ENCODE measurements at places on chromosomes 1 and 21.

- DNase-seq = no peak
Measured at GRCh38 chr1:160149716-160150115, 1.7 kb upstream of the ATP1A4 start.

- no peak for DNase-seq
Measured at GRCh38 chr1:51624855-51625254, 8.0 kb downstream of the OSBPL9 start.

DNA sequence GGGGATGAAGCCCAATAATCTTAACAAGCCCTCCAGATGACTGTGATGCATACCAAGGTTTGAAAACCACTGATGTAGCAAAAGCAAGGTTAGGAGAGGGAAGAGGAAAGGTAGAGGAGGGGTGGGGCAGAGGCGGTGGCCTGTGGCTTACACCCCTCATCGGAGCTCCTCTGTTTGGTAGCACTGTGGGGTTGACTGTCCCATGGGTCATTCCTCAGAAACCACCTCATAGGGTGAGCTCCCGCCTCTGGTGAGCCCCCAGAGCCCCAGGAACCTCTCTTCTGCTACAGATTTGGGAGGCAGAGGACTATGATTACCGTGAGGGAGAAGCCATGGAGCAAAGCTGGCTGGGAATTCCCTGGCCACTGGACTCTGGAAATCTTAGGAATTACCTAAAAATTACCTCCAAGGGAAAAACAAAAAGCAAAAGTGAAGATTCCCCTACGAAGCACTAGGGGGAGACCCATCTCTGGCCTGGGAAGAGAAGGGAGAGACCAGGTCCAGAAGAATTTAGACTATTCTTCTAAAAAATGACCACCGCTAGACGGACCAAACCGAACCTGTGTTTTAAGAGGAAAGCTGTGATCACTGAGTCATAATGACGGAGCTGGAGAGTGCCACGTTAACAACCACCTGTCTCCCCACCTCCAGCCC lies 1.5 kb upstream of the RASSF5 start:
- DNase-seq = no peak

GRCh38 chr1:221886743-221887414 lies 145.0 kb upstream of the DUSP10 start:
- DNase-seq = no peak

- DNase-seq = no peak
Measured at GRCh38 chr1:151325646-151326429, 1.4 kb downstream of the PI4KB start.

- DNase-seq = no peak
Measured at GRCh38 chr1:205950826-205951549, 7.7 kb upstream of the SLC26A9 start.

- DNase-seq = no peak
Measured at GRCh38 chr1:118688891-118689290, 299.3 kb downstream of the TBX15 start.

DNA sequence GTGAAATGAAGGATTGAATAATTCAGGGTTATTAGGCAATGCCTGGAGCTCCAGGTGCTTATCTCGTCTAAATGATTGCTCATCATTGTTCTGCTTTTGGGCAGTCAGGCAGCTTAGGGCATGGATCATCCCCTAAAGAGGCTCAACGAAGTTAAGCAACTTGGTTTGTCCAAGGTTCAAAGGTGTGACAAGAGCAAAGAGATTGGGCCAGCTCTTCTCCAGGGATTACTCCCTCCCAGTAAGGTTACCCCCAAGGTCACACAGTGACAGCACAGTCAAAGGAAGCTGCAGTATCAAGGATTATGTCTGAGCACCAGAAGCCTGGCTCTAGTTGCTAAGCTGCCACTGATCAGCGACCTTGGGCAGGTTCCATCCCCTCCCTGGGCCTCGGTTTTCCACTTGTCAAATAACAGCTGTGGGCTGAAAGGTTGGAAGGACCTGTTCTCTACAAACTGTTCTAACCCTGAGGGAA lies 6.8 kb downstream of the ETNK2 start:
- DNase-seq = no peak

DNA sequence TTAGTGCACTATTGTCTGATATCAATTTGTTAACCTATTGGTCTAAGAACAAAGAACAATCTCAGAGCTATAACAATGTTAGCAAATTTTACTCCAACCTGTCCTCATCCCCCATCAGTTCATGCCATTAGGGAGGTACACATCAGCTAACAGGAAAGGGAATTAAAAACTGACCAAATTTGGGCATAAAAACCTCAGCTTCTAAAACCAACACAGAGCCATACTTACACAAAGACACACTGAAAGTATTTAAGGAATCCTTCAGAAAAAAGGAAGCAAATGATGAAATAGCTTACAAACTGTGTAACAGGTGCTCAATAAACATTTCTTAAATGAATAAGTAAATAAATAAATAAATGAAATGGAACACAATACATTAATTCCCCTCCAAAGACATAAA lies 89.2 kb downstream of the TTLL7 start:
- DNase-seq = no peak

GRCh38 chr1:162117039-162117774 lies 47.7 kb downstream of the NOS1AP start:
- no peak for DNase-seq

DNA sequence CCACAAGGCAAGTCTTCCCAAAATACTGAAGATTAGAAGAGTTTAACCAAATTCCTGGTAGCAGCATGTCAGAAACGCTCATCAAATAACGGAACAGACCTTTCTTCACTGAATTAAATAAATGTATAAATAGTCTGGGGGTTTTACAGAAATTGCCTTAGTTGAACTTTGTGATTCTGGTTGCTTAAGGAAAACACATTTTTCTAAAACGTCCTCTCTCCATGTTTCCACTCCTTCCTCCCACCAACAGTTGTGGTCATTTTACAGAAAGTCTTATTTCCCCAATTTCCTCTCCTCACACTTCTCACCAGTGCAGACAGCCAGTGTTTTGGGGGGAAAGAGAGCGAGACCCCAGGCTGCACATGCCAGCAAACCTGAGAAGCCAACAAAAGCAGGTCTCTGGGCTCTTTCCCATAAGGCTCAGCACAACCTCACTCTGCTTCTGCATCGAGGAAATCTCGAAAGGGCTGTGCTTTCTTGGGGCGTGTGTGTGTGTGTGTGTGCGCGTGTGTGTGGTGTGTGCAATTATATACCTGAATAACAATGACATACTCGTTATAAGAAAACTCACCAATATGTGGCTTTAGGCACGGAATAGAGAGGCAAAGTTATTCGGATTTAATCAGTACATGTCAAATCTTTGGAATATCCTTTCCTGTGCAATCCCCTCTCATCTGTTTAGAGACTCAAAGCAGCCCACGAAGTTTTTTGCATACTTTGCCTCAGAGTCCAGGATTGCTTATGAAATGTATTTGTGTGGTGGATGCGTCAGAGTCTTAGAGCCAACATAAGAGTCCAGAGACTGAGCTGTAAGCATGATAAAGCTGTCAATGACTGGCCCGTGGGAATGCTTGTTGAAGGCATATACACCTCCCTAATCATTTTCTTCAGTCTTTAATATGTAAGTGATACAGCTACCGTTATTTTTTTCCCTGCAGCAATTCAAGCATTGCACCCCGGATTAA lies 2.0 kb downstream of the KCNJ15 start:
- DNase-seq = no peak

DNA sequence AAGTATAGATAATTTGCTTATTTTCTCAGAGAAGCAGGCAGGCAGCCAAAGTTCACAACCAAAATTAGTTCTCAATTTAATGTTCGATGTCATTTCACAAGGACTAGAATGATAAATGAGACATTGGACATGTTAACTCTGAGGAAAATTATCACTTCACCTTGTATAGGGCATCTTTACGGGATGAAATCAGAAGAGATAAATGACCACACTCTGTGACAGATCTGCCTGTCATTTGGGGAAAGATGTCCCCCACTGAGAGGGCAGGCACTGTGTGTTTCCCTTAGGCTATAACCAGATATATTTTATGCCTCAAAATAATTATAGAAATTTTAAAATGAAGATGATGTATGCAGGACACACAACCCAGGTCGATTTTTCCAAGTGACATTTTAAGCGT lies 642.9 kb downstream of the BRINP3 start:
- no peak for DNase-seq

- no peak for DNase-seq
Measured at GRCh38 chr1:215001419-215002021, 81.0 kb upstream of the KCNK2 start.

- no peak for DNase-seq
Measured at GRCh38 chr1:32404946-32405345, 10.7 kb upstream of the BSDC1 start.

- DNase-seq = no peak
Measured at GRCh38 chr1:156496211-156496761, 4.3 kb downstream of the MEF2D start.

DNA sequence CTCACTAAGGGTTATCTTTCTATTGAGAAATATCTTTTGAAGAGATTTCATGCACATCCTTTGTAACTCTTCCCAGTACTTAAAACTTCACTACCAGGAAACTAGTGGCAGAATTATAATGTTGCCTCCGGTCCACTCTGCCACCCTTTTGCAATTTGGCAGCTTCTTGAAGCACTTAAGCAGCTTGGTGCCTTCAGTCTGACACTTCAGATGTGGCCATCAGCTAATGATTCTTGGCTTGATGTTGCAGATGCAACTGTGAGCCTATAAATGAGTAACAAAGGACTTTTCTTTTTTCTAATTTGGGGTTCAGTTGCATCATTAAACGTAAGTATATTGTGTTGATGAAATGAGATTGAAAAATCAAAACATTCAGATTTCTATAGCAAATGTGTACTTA lies 187.5 kb upstream of the C21orf91 start:
- DNase-seq = no peak

GRCh38 chr1:203131548-203132200 lies 4.1 kb downstream of the ADORA1 start:
- no peak for DNase-seq

GRCh38 chr1:15538771-15539170 lies 12.1 kb downstream of the DNAJC16 start:
- DNase-seq = no peak

GRCh38 chr1:153553096-153553495 lies 4.0 kb upstream of the S100A3 start:
- DNase-seq = no peak

- DNase-seq = no peak
Measured at GRCh38 chr1:18653367-18653766, 22.7 kb downstream of the PAX7 start.

DNA sequence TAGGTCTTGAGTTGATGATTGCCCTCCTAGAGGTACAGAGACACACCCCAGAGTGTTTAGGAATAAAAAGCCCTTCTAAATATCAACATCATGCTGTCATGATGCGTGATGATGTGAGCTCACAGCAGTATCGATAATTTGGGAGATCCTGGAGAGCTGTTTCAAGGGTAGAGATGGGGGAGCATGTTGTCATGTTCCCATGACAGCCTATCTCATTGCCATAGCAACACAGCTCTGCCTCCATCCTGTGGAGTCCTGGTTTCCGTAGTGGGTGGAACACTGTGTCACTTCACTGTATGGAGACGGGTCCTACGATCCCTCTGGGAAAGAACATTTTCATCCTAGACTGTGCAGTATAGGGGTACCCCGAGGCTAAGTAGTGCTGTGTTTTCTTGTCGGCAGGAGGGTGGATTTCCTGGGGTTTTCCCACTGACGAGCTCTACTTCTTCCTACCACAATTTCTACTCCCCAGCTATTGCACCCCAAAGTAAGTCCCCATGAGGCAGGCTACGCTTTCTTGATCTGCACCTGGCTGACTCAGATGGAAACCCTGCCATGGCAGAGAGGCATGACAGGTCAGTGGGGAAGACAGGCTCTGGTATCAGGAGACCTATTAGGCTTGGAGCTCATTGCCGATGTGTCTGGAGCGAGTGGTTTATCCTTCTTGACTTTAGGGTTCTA lies 7.2 kb downstream of the KISS1 start:
- DNase-seq = no peak

GRCh38 chr1:10007169-10007568 lies 10.1 kb downstream of the RBP7 start:
- DNase-seq = no peak

GRCh38 chr1:224773646-224774045 lies 155.8 kb upstream of the DNAH14 start:
- DNase-seq = no peak

GRCh38 chr1:1906185-1907097 lies 8.6 kb upstream of the CALML6 start:
- DNase-seq = peak; percentile 42

GRCh38 chr1:150567341-150567716 lies 12.1 kb downstream of the MCL1 start:
- no peak for DNase-seq

GRCh38 chr21:25541042-25541441 lies 66.2 kb downstream of the MRPL39 start:
- no peak for DNase-seq

Measured in effector memory CD4-positive, alpha-beta T cell (primary cell).